ENCODE measurements at places on chromosomes 6 and 20. TPM values are rescaled to one million over a fixed set of nuclear protein-coding genes. Genes with fewer than 3 reads are reported as not detected.

MATN4 gene
- 4.8 TPM for total RNA-seq

MYMX gene
- total RNA-seq = not detected

EFCAB8 gene
- total RNA-seq = not detected

CENPW gene
- 4.2 TPM for total RNA-seq

MAP1LC3A gene
- 64.6 TPM for total RNA-seq

EPPIN gene
- total RNA-seq = not detected

OOEP gene
- total RNA-seq = not detected

BPIFB1 gene
- total RNA-seq = not detected

AMD1 gene
- 92.3 TPM for total RNA-seq
